Naive thymus-derived CD8-positive, alpha-beta T cell (primary cell): ENCODE measurements at places on chromosomes 4 and X.

- DNase-seq, result no peak
These were observed 24.3 kb upstream of the SRD5A3 start for GRCh38 chr4:55321707-55322264.

DNA sequence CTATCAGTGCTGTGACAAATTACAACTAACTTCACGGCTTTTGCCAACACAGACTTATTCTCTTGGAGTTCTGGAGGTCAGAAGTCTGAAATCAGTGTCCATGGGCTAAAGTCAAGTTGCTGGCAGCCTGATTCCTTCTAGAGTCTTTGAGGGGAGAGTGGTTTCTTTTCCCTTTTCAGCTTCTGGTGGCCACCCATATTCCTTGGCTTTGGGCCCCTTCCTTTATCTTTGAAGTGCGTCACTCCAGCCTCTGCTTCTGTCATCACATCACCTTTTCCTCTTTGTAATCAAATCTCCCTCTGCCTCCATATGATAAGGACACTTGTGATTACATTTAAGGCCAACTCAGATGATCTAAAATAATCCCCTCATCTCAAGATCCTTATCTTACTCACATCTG, 9.0 kb downstream of the FAM114A1 start:
- no peak for DNase-seq

- no peak for DNase-seq
These were observed 10.2 kb upstream of the SFRP2 start for GRCh38 chr4:153798901-153799693.

GRCh38 chr4:77073981-77074380, 1.8 kb downstream of the CCNI start:
- no peak for DNase-seq

- DNase-seq, result no peak
These were observed 680.7 kb upstream of the BOD1L1 start for GRCh38 chr4:14308229-14308651.
